ENCODE measurements at places on chromosomes 16 and 17.

DNA sequence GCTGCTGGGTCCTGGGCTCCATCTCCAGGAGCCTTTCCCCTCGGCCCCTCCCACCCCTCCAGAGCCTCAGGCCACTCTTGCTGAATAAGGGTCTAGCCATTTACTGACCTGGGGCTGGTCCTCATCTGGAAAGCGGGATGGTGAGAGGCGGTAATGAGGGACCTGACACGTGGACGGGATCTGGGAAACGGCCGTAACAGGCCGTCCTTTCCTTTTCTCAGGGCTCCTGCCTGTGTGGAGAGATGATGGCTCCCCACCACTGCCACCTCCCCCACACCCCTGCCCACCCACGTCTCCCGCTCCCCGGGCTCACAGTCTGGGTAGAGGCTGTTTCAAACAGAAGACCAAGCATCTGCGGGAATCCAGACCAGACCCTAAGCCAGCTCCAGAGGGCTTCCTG, 20.6 kb upstream of the KCNJ12 start:
- DNase-seq, result no peak

- no peak for DNase-seq
Measured at GRCh38 chr17:71115669-71115972, 946.3 kb downstream of the KCNJ2 start.

GRCh38 chr17:75996665-75997590, 3.7 kb upstream of the CDK3 start:
- no peak for DNase-seq

DNA sequence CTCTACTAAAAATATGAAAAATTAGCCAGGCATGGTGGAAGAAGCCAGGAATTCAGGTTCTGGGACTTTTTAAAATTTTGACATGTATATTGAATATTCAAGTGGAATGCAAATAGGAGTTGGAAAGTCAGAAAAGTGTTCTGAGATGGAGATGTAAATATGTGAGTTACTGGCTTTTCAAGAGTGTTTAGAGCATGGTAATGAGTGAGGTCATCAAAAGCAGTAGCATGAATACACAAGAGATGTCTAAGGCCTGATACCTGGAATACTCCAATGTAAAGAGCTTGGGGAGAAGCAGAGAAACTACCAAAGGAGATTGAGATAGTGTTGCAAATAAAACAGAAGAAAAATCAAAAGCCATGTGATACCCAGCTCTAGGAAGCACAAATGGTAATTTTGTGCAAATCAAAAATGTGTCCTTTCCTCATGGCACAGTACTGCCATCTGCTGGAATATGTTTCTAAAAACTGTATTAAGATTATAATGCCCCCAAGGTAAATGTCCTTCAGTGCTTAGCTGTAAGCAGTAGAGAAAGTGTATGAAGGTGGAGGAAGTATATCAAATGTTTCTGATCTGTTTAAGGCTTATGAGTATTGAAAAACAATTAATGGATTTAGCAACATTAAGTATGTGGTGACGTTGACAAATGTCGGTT, 908.4 kb downstream of the KCNJ18 start:
- DNase-seq, result no peak

GRCh38 chr17:58415371-58416055, 1.8 kb downstream of the RNF43 start:
- no peak for DNase-seq

- DNase-seq, result no peak
Measured at GRCh38 chr16:74463888-74464287, 42.6 kb upstream of the CLEC18B start.

DNA sequence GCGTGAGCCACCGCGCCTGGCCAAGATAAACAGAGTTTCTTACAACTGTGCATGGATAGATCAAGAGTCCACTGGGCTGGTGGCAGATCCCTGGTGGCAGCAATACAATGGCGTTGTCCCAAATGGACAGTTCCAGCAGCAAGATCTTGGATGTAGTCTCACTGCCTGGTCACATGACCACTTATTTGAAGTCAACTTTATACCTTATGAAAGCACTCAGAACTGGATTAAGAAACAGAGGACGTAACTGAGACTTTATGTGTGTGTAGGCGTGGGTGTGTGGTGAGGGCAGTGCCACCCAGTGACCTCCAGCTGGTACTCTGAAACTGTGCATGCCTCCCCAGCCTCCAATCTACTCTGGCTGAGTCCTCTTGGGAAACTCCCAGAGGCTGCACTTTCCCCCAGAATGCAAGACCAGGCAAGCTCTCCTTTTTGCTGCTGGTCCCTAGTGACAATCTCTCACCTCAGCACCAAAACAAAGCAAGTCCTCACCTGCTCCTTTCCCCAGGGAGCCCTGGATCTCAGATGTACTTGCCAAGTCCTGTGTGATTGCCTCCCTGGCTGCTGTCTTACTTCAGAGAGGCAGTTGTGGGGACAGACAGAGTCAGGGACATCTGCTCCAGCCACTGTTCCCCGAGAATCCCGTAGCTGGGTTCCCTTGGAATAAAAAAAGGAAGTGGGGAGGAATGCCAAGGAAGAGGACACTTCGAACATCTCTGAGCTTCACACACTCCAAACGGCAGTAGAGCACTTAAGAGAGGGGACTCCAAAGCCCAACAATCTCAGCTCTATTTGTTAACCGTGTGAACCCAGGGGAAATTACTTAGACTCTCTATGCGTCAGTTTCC, 11.7 kb upstream of the ST6GALNAC2 start:
- no peak for DNase-seq

- no peak for DNase-seq
Measured at GRCh38 chr17:76500747-76501017, 541 bp downstream of the RHBDF2 start.

DNA sequence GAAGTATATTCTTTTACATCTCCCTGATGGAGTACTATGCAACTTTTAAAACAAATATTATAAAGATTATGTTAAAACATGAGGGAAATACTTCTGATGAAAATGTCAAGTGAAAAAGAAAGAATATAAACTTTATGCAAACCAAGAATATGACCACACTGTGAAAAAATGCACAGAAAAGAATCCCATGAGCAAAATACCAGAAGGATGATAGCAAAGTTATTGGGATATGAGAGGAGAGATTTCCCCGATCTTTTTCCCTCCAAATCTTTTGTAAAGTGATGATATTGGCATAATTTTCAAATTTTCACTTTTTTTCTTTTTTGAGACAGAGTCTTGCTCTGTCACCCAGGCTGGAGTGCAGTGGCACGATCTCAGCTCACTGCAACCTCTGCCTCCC, 36.6 kb upstream of the SMURF2 start:
- no peak for DNase-seq

- peak; percentile 82 for DNase-seq
Measured at GRCh38 chr17:46194393-46195216, 1.4 kb upstream of the KANSL1 start.

DNA sequence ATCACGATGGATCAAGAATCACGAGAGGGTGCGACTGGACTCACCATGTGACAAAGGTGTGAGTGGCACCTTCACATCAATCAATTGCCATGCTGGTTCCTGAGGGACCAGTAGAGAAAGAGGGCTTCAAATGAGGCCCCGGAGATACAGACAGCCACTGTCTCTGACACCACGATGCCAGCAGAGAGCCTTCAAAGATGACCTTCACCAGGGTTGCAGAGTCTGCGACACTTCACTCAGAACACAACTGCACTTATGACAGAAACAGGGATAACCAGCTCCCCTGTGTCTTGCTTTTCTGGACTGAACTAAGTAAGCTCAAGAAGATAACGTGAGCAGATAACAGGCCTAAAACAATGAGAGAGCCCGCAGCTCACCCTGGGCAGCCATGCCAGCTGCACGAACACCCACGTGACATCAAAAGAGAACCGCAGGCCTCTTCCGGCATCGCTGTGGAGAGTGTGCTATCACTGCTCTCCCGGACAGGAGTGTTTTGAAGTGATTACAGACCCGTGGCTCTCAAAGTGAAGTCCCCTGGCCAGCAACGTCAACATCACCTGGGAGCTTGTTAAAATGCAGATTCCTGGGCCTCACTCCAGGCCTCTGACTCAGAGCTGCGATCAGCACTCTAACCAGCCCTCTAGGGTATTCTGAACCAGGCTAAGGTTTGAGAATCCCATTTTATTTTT, 36.4 kb downstream of the KLHDC4 start:
- no peak for DNase-seq

GRCh38 chr16:2237493-2238149, 1.4 kb downstream of the DNASE1L2 start:
- DNase-seq, result no peak

DNA sequence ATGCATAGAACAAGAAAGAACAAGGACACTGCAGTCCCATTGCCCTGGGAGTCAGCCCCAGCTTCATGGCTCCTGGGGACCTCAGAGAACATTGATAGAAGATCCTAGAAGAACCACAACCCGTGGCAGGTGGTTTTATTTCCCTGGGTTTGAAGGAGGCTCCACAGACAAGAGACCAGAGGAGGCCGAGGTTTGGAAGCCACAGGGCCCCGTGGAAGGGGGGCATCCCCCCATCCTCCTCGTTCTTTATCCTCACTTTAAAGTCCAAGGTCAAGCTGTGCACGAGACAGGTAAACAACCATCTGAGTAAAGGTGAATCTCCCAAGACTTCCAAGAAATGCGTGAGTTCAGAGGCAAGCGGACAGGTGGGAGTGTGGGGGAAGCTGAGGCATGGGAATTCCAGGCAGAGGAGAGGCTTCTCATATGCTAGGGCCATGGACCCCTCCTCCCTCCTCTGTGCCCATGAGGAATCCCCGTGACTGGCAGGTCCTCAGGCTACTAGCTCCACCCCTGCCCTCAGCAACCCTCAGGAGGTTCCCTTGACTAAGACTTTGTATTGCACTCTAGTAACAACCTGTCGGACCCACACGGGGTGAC, 849 bp upstream of the SULT1A1 start:
- no peak for DNase-seq

GRCh38 chr17:65523853-65524664, 37.4 kb downstream of the AXIN2 start:
- no peak for DNase-seq

DNA sequence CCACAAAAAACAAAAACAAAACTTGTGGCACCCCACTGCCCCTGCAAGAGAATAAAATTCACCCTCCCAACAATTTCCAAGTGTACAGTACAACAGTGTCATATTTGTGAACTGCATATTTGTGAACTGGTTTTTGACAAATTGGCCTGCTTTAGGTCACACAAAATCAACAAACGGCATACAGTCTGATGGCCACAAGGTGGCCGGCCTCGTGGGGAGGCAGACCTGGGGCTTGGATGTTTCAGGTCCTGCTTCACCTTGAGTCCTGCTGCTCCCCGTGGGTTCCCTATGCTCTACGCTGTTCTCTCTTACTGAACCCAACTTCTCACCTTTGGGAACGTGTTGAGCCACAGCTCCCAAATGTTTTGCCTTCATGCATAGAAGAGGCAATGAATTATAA, 102.2 kb downstream of the CDK5R1 start:
- no peak for DNase-seq

DNA sequence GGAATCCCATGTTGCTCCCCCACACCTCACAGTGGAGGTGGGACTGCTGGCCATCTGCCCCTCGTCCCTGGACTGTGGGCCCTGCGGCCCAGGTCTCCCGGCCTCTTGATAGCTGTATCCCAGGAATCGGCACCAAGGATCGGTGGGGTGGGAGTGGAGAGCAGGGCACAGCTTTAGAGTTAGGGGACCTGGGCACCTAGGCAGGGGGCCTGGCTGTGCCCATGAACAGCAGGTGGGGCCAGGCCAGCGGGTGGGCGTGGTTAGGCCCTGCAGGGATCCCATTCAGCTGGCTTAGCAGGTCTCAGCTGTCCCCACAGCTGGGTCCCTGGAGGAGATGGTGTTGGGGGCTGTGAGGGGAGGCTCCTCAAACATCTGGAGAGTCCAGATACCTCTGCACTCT, 49.2 kb downstream of the SREBF1 start:
- DNase-seq, result no peak

DNA sequence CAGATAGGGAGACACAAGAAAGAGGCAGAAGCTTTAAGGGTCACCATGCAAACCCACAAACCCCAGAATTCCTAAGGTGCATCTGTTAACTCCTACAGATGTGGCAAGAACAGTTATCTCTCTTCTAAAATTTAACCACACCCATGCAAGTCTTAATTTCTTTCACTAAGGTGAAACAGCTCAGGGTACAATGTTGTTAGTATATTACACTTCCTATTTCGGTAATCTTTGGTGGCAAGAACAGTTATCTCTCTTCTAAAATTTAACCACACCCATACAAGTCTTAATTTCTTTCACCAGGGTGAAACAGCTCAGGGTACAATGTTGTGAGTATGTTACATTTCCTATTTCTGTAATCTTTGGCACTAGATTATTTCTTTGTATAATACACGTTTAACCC, 6.6 kb downstream of the CCL23 start:
- no peak for DNase-seq

DNA sequence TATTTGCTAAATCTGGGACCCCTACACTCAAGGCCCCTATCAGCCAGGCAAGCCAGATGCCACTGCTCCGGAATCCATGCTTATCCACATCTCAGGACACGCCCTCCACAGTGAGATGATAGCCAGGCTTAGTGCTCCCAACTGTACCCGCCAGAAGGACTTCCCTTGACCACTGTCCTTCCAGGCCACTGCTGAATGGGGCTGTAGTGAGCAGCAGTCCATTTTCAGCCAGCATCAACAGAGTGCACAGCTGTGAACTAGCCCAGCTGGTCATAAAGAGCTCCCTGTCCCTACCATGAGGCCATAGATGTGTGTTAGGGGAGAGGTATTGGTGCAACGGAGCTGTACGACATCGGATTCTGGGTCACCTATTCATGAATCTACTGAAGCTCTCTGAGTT, 13.0 kb upstream of the MED9 start:
- no peak for DNase-seq

DNA sequence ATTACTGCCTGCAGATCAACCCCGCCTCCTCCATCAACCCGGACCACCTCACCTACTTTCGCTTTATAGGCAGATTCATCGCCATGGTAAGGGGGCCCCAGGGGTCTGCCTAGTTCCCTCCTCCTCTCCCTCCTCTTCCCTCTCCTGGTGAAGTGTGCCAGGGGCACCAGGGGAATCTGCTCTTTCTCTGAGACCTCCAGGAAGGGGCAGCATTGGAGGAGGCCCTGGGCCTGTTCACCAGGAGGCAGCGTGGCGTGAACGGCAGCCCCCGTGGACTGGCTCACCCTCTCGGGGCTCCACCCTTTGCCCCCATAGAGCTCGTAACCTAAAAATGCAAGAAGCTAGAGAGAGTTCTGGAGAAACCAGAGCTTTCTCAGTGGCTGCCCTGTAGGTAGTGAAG, 17.1 kb upstream of the CLEC18A start:
- no peak for DNase-seq

DNA sequence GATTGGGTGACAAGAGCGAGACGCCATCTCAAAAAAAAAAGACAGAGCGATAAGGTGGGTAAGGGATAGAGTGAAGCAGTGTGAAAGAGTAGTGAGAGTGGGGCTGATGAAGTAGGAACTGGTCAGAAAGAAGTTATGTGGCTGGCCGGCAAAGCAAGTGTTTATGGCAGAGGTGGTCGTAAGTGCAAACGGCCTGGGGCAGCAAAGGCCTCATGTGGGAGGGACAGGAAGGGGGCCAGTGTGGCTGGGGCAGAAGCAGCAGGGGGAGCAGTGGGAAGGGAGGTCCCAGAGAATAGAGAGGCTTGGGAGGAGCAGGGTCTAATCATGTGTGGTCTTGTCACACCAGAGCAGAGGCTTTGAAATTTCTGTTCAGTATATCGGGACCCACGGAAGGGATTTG, 186.2 kb downstream of the HS3ST3B1 start:
- no peak for DNase-seq

- DNase-seq, result no peak
Measured at GRCh38 chr16:49461517-49461951, 87.9 kb downstream of the C16orf78 start.

- DNase-seq, result no peak
Measured at GRCh38 chr17:2932946-2933345, 130.5 kb downstream of the OR1D5 start.

GRCh38 chr17:13031718-13032350, 14.0 kb upstream of the ELAC2 start:
- DNase-seq, result peak; percentile 50

- DNase-seq, result no peak
Measured at GRCh38 chr17:17890773-17891759, 54.3 kb upstream of the SREBF1 start.
